ENCODE measurements at places on chromosomes 5 and 9. TPM values are rescaled to one million over a fixed set of nuclear protein-coding genes. Genes with fewer than 3 reads are reported as not detected.
A peak's percentile ranks its signal among the peaks of the same experiment; 100 is the strongest.

- no peaks in the 10 kb centered on the region for H3K36me3 ChIP-seq
- no peak overlapping the region for H3K27ac ChIP-seq
- H3K4me1 ChIP-seq = peaks cover 5% of the 10 kb centered on the region
- peaks cover 6% of the 10 kb centered on the region for H3K27me3 ChIP-seq
- no peak overlapping the region for H3K4me3 ChIP-seq
- no peak for DNase-seq
Measured at GRCh38 chr9:133995012-133995896, 3.1 kb upstream of the VAV2 start.

GRCh38 chr5:41967401-41967800 lies 42.3 kb downstream of the FBXO4 start:
- peaks cover 2% of the 10 kb centered on the region for H3K36me3 ChIP-seq
- H3K27me3 ChIP-seq = peaks cover 2% of the 10 kb centered on the region
- no peak for DNase-seq
- H3K4me3 ChIP-seq = no peak overlapping the region
- H3K4me1 ChIP-seq = no peaks in the 10 kb centered on the region
- H3K27ac ChIP-seq = no peak overlapping the region

GRCh38 chr9:133701981-133702797 lies 36.0 kb downstream of the SARDH start:
- H3K36me3 ChIP-seq = peaks cover 4% of the 10 kb centered on the region
- H3K4me3 ChIP-seq = peak overlapping the region; percentile 72
- peaks cover 5% of the 10 kb centered on the region for H3K27me3 ChIP-seq
- H3K27ac ChIP-seq = peak overlapping the region; percentile 92

GRCh38 chr9:101317735-101318134 lies 67.1 kb downstream of the BAAT start:
- no peak overlapping the region for H3K27ac ChIP-seq
- H3K36me3 ChIP-seq = no peaks in the 10 kb centered on the region
- peaks cover 5% of the 10 kb centered on the region for H3K27me3 ChIP-seq
- no peak for DNase-seq
- no peaks in the 10 kb centered on the region for H3K4me1 ChIP-seq
- no peak overlapping the region for H3K4me3 ChIP-seq

DNA sequence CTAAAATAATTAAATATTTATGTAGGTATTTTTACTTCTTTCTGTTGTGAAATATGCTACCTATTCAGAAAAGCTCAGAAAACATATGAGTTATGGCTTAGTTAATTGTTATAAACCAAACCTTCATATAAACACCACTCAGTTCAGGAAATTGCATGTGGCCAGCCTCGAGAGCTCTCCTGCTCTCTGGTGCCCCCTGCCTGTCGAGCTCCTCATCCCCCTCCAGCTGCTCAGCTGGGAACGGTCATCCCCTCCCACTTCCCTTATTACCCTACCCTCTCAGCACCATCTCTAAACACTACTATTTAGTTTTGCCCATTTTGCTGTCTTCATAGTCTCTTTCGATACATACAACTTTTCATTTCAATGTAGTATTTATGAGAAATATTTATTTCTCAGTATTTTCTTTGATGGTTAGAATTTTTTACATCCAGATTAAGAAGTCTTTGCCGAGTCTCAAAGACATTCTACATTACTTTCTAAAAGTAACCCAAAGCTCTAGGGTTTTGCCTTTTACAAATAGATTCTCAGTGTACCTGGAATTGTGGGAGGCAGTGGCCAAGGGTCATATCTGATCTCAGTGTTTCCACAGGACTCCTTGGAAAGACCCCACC lies 51.2 kb upstream of the SEMA4D start:
- no peak overlapping the region for H3K4me3 ChIP-seq
- H3K4me1 ChIP-seq = peaks cover 19% of the 10 kb centered on the region
- peaks cover 4% of the 10 kb centered on the region for H3K27me3 ChIP-seq
- peaks cover 13% of the 10 kb centered on the region for H3K36me3 ChIP-seq

DNA sequence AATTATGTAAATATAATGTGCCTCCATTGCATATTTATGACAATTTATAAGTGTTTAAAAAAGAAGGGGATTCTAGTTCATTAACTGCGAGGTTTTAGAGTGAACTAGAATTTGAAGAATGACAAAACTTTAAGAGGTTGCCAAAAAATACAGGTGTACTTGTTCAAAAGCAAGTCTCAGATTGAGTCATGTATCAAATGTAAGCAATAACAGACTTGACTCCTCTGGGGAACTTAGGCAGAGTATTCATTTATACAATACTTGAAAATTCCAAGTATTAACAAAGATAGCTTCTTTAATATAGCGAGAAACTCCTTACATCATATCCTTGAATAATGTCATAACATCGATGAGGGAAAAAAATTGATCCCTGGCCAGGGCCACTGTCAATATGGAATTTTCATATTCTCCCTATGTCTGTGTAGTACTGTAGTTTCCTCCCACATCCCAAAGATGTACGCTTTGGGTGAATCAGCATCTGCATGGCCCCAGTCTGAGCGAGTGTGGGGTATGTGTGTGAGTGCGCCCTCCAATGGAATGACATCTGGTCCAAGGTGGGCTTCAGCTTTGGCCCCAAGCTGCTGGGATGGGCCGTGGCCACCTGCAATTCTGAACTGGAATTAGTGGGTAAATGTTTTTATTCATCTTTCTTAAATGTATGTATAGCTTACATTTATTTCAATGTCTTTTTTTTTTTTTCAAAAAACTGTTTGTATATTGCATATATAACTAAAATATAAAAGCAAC lies 70.1 kb downstream of the RIC1 start:
- peaks cover 31% of the 10 kb centered on the region for H3K36me3 ChIP-seq
- no peak for DNase-seq
- no peak overlapping the region for H3K27ac ChIP-seq
- no peaks in the 10 kb centered on the region for H3K4me1 ChIP-seq
- no peaks in the 10 kb centered on the region for H3K27me3 ChIP-seq

DNA sequence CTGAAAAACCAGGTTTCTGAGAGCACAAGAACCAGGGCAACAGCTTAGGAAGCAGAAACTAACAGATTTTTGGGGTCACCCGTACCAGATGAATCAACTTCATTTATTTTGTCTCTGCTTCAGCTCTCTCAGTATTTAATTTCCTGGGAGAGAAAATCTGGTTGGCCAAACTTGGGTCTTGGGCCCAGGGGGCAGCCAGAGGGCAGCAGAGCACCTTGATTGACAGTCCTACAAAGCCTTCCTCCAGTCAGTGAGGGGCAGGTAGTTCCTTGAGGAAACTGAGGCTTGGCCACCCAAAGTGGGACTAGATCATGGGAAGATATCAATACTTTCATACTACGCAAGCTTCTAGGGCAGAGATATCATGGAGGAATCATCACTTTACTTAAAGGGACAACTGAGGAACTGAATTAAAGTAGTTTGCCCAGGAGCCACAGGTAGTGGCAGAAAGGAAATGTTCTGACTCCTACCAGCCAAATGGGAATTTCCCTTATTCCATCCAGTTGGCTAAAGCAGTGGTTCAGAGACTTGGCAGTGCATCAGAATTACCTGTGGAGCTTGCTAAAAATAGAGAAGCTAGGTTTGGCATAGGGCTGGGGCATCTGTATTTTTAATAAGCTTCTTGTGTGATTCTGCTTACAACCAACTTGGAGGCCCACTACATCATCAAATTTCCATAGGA lies 21.5 kb upstream of the ARHGAP26 start:
- H3K36me3 ChIP-seq = no peaks in the 10 kb centered on the region
- no peak overlapping the region for H3K4me3 ChIP-seq
- DNase-seq = peak; percentile 62
- H3K27me3 ChIP-seq = peaks cover 4% of the 10 kb centered on the region
- peaks cover 10% of the 10 kb centered on the region for H3K4me1 ChIP-seq

DNA sequence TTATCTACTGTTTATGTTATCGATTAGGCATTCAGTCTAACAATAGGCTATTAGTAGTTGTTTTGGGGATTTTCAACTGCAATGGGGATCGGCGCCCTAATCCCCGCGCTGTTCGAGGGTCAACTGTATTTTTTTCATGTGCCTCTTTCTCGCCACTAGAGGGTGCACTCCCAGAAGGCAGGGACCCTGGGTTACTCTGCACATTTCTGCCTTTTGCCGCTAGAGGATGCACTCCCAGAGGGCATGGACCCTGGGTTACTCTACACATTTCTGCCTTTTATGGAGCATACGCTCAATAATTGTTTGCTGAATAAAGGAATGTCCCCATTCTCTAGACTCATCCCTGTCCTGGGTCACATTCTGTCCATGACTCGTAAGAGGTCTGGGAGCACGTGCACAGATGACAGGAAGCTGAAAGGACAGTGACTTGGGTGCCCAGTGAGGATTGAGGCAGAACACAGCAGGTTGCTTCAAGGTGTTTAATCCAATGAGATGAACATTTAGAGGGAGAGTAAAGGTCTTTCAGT lies 27.9 kb upstream of the RECK start:
- H3K4me3 ChIP-seq = no peak overlapping the region
- no peak overlapping the region for H3K27ac ChIP-seq
- peak; percentile 84 for DNase-seq
- H3K36me3 ChIP-seq = no peaks in the 10 kb centered on the region
- H3K27me3 ChIP-seq = peaks cover 51% of the 10 kb centered on the region
- peaks cover 10% of the 10 kb centered on the region for H3K4me1 ChIP-seq

DNA sequence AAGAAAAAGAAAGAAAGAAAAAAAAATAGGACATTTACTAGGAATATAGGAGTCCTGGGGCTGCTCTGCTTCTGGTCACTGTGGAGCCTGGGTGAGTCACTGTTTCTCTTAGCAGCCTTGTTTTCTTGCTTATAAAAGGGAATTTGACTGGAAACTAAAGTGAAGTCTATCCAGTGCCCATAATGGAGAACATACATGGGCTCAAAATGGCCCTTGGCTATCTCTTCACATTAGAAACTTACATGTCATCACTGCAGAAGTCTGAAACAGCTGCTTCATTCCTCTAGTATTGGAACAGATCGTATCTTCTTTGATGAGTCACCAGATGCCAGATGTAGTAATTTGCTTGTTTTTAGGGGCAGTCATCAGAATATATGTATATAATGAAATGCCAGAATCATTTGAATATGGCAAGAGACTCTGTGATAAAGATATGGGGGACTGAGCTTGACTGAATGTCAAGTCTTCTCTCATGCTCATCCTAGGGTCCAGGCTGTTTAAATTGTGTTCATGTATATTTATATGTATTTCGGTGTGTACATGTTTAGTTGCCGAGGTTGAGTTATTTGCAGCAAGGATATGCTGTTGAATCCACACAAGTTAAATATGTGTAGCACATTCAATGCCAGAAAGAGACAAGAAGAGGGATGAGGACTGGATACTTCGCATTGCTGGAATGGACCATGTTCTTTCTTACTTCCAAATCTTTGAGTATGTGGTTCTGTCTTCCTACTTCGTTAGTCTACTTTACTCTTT lies 56.7 kb downstream of the SGCD start:
- peaks cover 3% of the 10 kb centered on the region for H3K27me3 ChIP-seq
- H3K4me1 ChIP-seq = no peaks in the 10 kb centered on the region
- DNase-seq = no peak

The AJM1 gene
- 5.6 TPM for total RNA-seq

The RELL2 gene
- 37.1 TPM for total RNA-seq

The CARTPT gene
- total RNA-seq = not detected

The ANXA1 gene
- 88.2 TPM for total RNA-seq

The DDX4 gene
- total RNA-seq = 0.61 TPM
